ENCODE measurements at places on chromosomes 16 and 17.

DNA sequence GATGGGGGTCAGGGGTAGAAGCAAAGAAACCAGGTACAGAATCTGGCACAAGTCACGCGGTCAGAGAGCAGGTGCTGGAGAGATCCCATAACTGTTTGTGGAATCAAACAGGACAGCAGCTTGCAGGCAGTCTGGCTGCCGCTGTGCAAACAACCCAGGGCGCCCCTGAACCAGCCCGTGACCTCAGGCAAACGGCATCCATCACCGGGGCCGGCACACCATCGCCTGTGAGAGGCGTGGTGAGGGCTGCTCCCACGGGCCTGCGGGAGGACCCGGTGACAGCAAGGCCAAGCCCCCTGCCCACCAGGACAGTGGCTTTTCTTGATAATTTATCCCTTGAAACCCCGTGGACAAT is 47.9 kb downstream of the CBFA2T3 start:
- no peak for DNase-seq

- no peak for DNase-seq
Observed at GRCh38 chr17:59627770-59628171, 8.1 kb downstream of the CLTC start.

DNA sequence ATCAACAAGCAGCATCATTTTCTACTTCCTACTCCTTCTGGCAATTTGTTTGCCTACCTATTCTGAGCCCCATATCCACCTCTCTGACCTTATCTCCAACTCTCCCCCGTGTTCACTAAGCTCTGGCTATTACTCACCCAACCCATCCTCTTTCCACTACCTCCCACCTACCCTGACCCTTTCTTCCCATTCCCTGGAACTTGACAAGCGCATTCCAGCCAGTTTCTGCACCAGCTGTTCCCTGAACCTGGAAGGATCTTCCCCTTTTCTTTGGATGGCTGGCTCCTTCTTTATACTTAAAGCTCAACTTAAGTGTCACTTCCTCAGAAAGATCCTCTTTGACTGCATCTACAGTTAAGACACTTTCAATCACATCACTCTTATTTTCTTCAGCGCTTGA is 2.2 kb downstream of the DCUN1D3 start:
- DNase-seq: no peak

DNA sequence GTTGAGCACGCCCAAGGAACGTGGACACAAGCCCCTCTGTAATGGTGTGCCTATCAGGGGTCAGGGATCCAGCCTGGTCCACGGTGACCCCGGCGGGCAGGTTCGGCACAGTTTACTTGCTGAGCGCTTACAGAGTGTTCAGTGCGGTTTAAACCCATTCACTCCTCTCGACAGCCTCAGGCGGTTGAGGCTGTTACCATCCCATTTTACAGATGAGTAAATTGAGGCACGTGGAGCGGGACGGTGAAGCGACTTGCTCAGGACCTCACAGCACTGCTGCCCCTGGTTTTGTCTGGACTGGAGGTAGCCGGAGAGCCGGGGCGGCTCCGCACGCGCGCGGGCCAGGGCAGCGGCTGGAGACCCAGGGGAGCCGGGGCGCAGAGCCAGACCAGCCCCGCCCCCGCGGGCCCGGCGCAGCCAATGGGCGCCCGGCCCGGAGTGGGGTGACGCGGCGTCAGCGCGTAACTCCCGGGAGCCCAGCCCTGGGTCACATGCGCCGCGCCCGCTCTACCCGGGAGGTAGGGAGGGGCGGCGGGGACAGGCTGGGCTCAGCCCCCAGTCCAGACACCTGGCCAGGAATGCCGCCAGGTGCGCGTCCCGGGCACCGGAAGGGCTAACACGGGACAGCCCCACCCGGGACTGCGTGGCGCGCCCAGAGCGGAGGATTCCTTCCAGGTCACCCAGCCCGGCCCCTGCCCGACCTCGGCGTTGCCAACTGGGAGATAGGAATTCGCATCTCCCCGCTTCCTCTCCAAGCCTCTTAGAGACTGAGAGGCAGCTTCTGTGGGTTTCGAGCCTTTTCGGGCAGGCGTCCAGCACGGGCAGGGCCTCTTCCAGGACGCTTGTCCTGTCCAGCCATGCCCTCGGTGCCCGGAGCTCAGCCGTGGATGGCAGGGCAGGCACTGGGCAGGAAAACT is 3.3 kb upstream of the SREBF1 start:
- DNase-seq: peak; percentile 79

All from NCI-H1417 (cell line).